ENCODE measurements at places on chromosomes 6 and 20. TPM values are rescaled to one million over a fixed set of nuclear protein-coding genes. Genes with fewer than 3 reads are reported as not detected.

VSTM2L gene
- 0.52 TPM for total RNA-seq

HLA-DQA1 gene
- total RNA-seq, result 3.9 TPM

BMP2 gene
- 3.5 TPM for total RNA-seq

PTGIS gene
- total RNA-seq, result 2.9 TPM

SRXN1 gene
- 34.7 TPM for total RNA-seq

SPTLC3 gene
- 9.0 TPM for total RNA-seq

AAR2 gene
- 13.3 TPM for total RNA-seq

HBS1L gene
- total RNA-seq, result 47.0 TPM

OPRM1 gene
- total RNA-seq, result not detected
